Stimulated activated CD4-positive, alpha-beta T cell treated with anti-CD3 and anti-CD28 coated beads, Interleukin-1b, Interleukin-23, amount 100 ng/mL, for 48 hours (primary cell): ENCODE measurements at places on chromosomes 6 and 20.

DNA sequence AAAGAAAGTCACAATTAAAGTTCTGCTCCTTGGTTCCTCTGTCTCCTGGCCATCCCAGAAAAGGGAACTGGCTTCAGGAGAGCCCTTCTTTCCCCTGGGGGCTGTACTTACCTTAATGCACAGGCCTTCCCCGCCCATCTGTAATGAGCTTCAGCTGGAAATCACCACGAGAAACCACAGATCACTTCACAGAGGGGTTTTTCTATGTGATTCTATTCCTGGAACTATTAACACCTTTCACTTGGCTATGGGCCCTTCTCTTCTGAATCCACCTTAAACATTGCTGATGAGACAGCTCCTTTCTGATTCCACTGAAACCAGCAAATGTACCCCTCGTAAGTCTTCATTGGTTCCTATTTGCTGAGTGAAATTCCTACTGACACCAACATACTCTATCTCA, 80.7 kb downstream of the FOXF2 start:
- no peak for DNase-seq

GRCh38 chr6:165963750-165964149, 203.9 kb downstream of the TBXT start:
- no peak for DNase-seq

GRCh38 chr6:6564154-6564553, 24.4 kb upstream of the LY86 start:
- peak; percentile 33 for DNase-seq

DNA sequence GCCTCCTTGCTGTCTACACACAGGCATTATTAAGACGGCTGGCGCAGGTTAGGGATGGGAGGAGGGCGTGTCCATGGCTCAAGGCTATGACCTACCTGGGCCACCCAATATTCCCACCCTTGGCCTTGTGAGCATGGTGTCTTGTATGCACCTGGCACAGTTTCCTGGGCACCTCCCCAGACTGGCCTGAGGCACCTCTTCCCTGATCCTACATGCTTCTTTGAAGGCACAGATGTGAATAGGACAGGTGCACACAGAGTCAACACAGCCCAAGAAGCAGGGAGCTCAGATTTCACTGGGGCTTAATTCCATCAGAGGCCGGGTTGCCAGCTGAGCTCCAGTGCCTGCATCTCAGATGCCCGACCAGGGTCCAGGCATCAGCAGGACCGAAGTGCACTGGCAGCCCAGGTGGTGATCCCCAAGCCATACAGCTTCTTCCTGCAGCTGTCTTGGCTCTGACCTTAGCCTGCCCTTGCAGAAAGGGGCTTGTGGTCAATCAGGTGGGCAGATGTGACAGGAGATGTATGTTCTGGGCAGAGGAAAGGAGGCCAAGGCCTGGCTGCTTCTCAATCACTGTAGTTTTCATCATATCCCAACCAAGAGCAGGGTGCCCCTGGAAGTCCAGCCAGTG, 287.7 kb downstream of the CLIC5 start:
- no peak for DNase-seq

DNA sequence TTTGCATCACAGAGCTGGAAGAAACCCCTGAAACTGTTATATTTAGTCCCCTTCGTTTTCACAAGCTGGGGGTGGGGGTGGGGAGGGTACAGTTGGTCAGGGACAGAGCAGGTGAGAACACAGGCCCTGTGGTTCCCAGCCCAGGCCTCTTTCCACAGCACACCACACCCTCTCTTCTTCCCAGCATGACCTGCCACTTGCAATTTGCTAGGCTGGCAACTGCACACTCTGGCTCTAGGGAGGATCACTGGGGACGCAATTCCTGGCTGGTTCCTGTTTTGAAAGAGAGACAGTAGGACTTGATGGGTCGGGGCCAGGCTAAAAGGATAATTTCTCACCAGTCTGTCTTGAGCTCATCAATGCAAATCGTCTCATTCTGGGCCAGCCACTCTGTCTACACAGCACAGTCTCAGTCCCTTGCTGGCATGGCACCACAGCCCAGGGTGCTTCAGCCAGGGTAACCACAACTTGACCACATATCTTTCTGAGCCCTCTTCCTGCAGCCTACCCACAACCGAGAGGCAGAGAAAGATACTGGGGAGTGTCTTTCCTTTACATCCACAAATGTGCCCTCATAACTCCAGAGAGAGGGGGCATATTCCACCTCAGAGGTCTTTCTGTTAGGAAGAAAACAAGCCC, 41.7 kb upstream of the EMILIN3 start:
- DNase-seq: no peak

DNA sequence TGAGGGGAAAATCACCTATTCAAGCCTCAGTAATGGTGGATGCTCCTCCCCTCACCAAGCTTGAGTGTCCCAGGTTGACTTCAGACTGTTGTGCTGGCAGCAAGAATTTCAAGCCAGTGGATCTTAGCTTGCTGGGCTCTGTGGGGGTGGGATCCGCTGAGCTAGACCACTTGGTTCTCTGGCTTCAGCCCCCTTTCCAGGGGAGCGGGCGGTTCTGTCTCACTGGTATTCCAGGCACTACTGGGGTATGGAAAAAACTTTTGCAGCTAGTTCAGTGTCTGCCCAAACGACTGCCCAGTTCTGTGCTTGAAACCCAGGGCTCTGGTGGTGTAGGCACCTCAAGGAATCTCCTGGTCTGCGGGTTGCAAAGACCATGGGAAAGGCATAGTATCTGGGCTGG, 42.9 kb upstream of the UFL1 start:
- no peak for DNase-seq

DNA sequence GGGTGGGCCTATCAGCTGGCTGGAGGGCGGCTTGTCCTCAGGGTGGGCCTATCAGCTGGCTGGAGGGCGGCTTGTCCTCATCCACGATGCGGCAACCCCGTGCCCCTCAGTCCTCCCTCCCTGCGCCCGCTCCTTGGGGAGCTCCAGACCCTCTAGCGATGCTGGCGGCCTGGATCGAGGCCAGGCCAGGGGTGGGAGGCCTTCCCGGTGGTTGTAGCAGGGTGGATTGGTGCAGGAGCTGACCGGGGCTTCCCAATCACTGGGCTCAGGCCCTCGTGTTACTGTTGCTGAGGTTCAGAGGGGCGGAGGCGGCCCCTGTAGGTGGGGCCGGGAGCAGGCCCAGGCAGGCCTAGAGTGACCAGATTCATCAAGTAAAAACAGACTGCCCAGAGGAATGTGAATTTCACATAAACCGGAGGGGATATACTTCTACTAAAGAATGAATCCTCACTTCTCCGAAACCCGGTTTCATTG, 8.8 kb downstream of the SLC17A9 start:
- no peak for DNase-seq

GRCh38 chr6:102390541-102390940, 997.0 kb downstream of the GRIK2 start:
- no peak for DNase-seq

GRCh38 chr20:21265261-21266190, 37.6 kb upstream of the XRN2 start:
- DNase-seq: no peak
